ENCODE measurements at places on chromosomes 16 and 17. TPM values are rescaled to one million over a fixed set of nuclear protein-coding genes. Genes with fewer than 3 reads are reported as not detected.

Gene RPGRIP1L
- 14.1 TPM for total RNA-seq

Gene CD300C
- under 0.01 TPM for total RNA-seq

Gene C1QTNF8
- not detected for total RNA-seq

Gene MSLN
- 1.2 TPM for total RNA-seq

Gene RAB40B
- 8.3 TPM for total RNA-seq

Gene ZP2
- total RNA-seq = not detected

Gene SLC5A11
- not detected for total RNA-seq

Gene SCNN1G
- total RNA-seq = not detected

- no peak for DNase-seq
Measured at GRCh38 chr16:64621616-64622015, 500.2 kb downstream of the CDH11 start.

DNA sequence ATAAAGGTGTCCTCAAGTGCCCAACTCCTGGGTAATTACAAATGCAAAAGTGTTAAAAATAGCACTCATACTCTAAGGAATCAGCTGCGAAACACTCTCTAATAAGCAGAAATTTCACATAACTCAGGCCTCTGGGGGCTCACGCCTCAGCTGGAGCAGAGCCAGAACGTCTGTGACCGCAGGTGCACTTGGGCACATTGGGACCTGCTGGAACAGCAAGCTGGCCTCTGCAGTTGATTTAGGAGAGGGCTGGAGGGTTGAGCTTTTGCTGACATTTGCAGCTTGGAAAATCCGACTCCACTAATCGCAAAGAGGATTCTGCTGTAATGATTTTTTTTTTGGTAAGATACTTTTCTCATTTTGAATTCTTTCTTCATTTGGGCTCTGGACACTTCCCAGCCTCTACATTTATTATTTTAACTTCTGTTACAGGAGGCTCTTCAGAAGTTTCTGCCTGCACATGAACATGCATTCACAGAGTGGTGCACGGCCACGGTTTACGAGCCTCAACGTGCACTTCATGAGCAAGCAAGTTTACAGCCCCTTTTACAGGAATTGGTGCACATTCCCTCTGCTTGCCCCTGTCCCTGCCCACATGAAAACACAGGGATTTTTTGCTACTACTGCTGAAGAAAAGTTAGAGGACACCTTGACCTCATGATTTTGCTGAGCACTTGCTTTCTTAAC, 4.1 kb upstream of the SNTB2 start:
- no peak for DNase-seq

DNA sequence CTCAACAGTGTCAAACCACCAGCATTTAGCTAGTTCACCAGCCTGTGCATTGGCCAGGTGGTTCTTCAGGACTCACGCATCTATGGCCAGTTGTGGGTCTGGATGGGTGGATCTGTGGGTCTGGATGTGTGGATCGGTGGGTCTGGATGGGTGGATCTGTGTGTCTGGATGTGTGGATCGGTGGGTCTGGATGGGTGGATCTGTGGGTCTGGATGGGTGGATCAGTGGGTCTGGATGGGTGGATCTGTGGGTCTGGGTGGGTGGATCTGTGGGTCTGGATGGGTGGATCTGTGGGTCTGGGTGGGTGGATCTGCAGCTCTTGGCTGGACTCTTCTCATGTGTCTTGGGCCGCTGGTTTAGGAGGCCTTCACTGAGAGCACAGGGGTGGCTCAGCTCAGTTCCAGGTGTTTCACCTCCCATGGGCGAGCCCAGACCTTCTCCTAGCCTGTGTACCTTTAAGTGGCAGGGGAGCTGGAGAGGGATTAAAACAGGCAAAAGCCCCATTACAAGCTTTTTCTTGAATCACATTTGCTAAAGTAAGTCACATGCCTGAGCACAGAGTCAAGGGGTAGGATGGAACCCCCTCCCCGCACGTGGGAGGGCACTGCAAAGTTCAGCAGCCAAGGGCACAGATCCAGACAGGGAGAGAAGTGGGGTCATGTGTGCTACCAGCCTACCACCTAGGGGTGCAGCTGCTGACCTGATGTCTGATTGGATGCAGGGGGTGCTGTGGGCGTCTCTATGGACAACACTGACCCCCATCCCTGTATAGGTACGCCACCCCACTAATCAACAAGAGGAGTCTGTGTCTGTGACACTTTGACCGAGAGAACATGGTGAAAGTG, 3.4 kb upstream of the NUBP1 start:
- DNase-seq = no peak

- DNase-seq = no peak
Measured at GRCh38 chr17:49629447-49629846, 48.5 kb downstream of the SPOP start.

DNA sequence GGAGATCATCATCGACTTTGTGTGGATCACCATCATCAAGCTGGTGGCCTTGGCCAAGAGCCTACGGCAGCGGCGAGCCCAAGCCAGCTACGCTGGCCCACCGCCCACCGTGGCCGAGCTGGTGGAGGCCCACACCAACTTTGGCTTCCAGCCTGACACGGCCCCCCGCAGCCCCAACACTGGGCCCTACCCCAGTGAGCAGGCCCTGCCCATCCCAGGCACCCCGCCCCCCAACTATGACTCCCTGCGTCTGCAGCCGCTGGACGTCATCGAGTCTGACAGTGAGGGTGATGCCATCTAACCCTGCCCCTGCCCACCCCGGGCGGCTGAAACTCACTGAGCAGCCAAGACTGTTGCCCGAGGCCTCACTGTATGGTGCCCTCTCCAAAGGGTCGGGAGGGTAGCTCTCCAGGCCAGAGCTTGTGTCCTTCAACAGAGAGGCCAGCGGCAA, 72.5 kb downstream of the COG7 start:
- no peak for DNase-seq

- DNase-seq = no peak
Measured at GRCh38 chr16:8686031-8686621, 11.7 kb downstream of the ABAT start.

DNA sequence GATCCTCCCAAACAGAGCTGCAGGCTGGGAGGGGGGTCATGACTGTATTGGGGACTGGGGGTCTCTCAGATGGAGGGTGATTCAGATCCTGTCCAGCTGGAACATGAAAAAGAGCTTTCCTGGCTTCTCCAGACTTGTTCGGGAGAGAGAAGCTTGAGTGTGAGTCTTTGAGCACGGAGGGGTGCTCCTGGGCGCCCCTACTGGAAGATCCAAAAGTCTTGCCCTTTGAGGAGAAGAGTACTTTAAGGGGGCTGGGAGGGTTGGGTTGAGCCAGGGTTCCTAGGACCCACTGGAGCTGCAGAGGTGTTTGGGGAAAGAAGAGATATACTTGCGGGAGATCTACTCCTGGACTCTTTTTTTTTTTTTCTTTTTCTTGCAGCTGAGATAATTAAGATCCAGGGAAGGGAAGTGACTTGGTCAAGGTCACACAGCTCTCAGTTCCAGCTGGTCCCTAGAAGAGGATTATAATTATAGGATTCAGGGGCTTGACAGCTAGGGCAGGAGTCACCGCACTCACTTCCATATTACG, 8.4 kb downstream of the RARA start:
- peak; percentile 94 for DNase-seq

DNA sequence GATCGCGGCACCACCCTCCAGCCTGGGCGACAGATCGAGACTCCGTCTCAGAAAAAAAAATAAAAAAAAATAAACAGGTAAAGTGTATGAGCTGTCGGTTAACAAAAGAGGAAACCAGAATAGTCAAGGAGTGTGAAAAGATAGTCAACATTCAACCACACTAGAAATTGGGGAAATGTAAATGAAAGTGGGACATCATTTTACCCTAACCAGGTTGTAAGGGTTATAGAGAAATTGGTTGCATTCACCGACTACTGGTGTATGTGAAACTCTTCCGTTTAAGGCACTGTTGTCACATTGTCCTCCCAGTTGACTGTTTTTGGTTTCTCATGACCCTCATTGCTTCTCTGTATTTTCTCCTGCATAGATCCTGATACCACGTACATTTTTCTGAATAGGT, 62.8 kb downstream of the RABEP1 start:
- no peak for DNase-seq

GRCh38 chr17:68085771-68086381, 50.3 kb downstream of the KPNA2 start:
- no peak for DNase-seq

GRCh38 chr17:2962236-2962635, 101.2 kb downstream of the OR1D5 start:
- DNase-seq = no peak

GRCh38 chr16:77430787-77431585, 3.8 kb downstream of the ADAMTS18 start:
- DNase-seq = no peak

- DNase-seq = no peak
Measured at GRCh38 chr16:56861092-56861610, 3.9 kb upstream of the SLC12A3 start.

GRCh38 chr17:62888765-62889164, 77.3 kb upstream of the TANC2 start:
- DNase-seq = no peak

DNA sequence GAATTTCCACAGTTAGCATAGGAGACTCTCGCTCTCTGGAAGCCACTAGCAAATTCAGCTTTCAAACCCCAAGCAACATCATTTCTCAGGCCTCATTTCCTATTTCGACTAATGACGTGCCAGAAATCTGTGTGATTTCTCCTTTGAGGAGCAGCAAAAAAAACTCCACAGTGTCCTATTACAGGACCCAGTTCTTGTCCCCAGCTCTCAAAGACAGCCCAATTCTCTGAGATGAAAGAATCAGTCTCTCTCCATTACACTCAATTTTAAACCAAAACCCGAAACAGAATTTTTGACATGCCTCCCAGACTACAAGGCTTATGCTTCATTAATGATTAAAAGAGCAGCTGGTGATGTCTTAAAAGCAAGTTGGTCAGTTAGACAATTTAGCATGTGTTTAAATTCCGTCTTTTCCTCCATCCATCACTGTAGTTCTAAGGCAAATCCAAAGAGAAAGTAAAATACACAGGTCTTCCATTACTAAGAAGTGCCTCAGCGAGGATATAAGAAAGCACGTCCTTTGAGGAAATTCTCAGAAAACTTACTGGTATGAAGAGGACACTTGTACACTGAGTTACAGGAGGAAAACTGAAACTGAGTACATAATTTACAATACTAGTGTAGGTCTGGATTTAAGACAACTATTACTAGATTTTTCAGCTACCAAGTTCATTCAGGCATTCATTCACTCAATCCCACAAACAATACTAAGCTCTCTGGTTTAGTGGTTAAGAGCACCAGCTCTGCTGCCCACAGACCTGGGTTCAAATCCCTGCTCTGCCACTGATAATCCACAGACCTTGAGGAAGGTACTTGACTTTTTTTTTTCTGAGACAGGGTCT, 12.5 kb downstream of the TOM1L2 start:
- DNase-seq = no peak

DNA sequence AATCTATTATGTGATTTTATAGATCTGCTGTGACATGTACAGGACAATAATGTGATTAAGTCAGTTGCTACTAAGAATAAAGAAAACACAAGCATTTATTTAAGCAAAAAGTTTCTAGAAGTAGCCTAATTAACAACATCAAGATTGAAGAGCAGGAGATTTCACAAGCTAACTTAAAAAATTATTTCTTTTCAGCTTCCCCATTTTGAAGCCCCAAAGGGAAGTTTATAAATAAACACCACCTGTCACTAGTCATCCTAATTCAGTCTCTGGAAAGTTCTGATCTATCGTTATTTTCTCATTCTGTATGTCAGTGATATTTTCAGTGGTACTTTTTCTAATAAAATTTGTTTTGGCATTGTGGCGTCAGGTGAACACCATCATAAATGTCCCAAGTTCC, 8.3 kb downstream of the CAPNS2 start:
- DNase-seq = no peak

DNA sequence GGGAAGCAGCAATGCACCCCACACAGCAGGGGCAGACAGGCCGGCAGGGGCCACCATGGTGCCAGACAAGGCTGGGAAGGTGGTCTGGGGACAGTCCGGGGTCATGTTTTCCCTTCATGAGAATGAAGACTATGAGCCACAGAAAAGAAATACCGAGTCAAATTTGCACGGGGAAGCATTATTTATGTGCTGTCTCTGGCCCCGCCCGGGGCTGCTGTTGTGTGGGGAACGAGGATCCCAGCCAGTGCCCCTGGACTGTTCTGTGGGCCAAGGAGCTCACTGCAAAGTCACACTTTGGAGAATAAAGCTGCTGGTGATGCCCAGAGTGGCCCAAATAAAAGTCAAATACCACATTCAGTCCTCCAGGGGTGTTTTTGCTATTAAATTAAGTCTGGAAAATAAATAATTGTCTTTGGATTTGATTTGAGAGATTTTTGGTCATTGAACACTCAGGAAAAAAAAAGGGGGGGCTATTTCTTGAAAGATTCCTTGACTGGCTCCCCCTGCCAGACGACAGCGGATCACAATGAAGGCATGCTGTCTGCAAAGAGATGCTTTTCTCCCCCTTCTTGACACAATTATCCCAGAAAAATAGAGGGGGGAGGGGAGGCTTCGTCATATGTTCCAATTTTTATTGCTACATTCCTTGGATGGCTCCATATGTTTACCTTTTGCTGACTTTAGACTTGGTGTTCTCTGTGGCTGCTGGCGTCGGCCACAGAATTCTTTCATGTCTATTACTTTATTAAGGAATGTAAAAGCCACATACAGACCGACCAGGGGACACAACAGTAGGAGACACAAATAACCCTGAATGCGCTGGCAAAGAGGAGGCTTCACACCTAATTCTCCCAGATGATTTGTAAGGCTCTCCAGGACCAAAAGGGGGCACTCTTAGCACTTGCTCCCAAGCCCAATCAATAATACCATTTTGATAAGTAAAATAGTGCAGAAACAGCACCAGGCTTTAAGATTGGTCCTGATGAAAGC, 27.1 kb upstream of the ANKFN1 start:
- DNase-seq = peak; percentile 41

DNA sequence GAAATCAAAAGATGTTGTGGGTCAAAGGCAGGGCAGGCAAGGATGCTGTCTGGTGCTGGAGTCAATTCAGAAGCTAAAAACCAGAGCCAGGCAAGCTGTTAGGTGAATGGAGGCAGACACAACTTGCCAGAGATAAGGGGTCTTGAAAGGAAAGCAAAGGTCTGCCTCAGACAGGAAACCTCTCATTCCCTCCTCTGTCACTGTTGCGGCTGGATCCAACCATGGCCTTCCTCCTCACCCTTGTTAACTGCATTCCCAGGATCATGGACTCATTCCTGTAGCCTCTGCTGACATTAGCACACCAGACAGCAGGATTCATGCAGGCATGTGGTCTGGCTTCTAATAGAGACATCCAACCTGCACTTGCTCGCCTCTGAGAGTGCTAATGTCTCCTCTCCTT, 186.7 kb upstream of the HS3ST3A1 start:
- DNase-seq = no peak

GRCh38 chr16:49704586-49705155, 151.2 kb downstream of the ZNF423 start:
- peak; percentile 26 for DNase-seq

GRCh38 chr16:73483076-73483791, 435.3 kb upstream of the ZFHX3 start:
- DNase-seq = no peak

DNA sequence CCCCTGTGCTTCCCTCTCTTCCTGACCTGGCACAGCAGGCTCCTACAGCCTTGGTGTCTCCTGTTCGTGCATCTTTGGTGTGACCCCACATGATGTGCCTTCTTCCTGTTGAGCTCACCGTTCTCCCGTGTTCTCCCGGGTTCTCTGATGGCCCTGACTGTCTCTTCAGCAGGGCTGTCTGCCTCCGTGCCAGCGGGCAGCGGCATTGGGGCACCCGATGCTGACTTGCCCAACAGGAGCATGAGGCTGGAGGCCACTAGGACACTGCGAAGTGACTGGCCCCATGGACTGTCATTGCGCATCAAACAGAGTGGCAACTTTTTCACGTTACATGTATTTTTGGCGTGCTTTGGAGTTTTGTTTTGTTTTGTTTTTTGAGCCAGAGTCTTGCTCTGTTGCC, 22.4 kb downstream of the CRAMP1 start:
- DNase-seq = peak; percentile 15
